Right kidney (tissue), 9 donors: ENCODE measurements at places on chromosomes 2 and 18.

GRCh38 chr2:181468811-181469210, 11.6 kb downstream of the ITGA4 start:
- no peak for DNase-seq

- DNase-seq: no peak
Observed at GRCh38 chr2:48445091-48445725, 84.7 kb upstream of the STON1 start.

DNA sequence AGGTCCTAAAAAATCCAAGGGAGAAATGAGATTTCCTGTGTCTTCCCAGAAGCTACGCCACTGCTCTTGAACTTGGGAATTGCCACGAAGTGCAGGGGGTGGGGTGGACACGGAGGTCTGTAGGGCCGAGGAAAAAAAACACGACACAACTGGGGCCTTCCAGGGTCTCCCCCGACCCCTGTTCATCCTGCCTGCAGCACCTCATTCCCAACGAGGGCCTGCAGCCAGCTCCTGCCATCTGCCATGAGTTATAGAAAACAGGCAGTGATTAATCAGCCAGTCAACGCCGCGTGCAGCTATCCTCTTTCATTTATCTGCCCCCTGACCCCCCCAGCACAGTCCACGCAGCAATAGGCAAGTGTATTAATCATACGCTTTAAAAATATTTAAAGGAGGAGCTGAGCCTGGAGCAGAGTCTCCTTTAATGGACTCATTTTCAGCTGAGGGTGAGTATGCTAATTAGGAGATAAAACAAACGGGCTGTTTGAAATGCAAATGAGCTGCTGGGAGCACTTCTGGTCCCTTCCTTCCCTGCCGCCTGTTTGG, 209.9 kb downstream of the TFCP2L1 start:
- peak; percentile 56 for DNase-seq

DNA sequence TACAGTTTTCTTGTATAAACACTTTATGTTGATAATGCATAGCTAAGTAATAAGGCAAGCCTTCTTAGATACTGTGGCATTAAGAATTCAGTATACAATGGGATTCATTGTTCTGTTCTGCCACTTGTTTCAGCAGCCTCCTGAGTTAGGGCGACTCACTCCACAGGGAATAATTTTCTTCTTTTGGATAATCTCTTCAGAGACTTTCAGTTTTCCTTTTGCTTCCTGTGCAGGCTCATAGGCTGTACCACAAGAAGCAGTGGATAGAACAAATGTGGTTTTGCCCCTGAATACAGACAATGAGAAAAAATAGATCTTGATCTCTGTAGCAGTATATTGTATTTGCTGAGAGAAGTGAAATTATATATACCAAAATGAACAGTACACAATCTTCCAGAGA, 298.0 kb downstream of the ZNF407 start:
- DNase-seq: no peak

- no peak for DNase-seq
Observed at GRCh38 chr2:144834363-144834762, 314.4 kb upstream of the ZEB2 start.

GRCh38 chr2:173151671-173152401, 76.2 kb downstream of the MAP3K20 start:
- no peak for DNase-seq

DNA sequence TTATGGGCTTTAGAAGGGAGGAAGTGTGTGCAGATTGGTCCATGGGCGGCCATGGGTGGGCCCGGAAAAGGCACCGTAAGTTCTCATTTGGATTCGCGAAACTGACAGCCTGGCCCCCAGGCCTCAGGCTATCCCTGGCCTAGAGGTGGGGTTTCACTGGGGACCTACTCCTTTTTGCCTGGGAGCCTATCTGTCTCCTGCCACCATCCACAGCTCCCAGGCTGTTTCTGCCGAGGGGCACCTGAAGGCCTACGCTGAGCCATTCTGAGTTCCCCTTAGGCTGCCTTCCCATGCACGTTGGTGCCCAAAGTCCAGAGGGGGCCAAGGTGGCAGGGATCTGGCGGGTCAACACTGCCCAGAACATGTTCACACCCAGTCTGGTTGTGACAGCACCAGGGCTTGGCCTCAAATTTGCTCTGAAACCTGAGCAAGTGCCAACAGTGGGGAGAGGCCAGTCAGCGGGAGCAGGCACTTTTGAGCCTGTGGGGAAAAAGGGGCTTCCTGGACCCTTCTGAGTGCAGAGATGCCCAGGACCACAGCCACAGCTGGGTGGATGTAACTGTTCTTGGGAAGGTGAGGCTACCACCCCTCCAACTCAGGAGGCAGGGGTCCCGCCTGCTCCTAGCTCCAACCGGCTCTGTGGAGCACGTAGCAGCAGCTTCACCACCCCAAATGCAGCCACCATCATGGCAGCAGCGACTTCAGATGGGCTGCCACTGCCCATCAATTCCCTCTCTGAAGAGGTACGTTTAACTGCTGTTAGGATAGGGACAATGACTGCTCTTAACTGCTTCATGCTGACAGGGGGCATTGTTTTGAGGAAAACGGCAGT, 73.6 kb upstream of the ZNF804A start:
- no peak for DNase-seq
